ENCODE measurements at places on chromosomes 13 and 19.

GRCh38 chr19:5271145-5271544 is 69.5 kb downstream of the PTPRS start:
- no peak for DNase-seq

GRCh38 chr19:29988351-29988750 is 46.3 kb downstream of the URI1 start:
- no peak for DNase-seq

- no peak for DNase-seq
Measured at GRCh38 chr13:94168783-94169453, 310.6 kb downstream of the DCT start.

- DNase-seq, result no peak
Measured at GRCh38 chr13:38361542-38362262, 12.1 kb downstream of the UFM1 start.

DNA sequence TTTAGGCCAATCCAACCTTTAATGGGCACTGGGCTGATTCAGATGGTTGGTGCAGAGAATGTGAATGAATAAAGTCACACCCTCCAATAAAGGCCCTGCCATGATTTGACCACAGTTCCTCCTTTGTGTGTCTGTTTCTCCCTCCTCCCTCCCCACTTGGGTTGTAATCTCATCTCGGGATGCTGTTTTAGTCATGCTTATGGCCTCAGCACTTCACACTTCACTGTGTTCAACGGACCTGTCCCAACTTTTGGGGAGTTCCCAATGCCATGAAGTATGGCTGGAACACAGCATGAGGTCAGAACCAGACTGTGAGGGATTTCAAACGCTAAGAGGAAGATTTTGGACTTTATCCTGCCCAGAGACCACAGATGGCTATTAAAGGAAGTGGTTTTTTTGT is 5.6 kb upstream of the RAB8A start:
- no peak for DNase-seq

DNA sequence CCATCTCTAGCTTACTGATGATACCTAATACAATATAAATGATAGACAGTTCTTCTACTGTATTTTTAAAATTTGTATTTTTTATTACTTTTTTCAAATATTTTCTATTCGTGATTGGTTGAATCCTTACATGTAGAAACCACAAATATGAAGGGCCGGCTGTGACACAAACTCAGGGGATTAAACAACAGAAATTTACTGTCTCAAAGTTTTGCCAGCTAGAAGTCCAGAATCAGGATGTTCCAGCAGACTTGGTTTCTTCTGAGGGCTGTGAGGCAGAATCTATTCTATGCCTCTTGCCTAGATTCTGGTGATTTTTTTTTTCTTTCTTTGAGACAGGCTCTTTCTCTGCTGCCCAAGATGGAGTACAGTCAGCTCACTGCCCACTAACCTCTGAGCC is 13.8 kb downstream of the FPR1 start:
- DNase-seq, result no peak
